ENCODE measurements at places on chromosomes 2 and 18. TPM values are rescaled to one million over a fixed set of nuclear protein-coding genes. Genes with fewer than 3 reads are reported as not detected.

Gene ADCY3
- total RNA-seq: 30.1 TPM

Gene VWA3B
- total RNA-seq: 0.58 TPM

Gene MREG
- 9.2 TPM for total RNA-seq

Gene CYP27C1
- total RNA-seq: 0.26 TPM

Gene ALLC
- total RNA-seq: 0.81 TPM

Gene RAB1A
- total RNA-seq: 139 TPM

Gene HOXD12
- not detected for total RNA-seq

Gene CHRNG
- not detected for total RNA-seq

Gene HNMT
- 92.7 TPM for total RNA-seq

Gene DSEL
- total RNA-seq: 12.7 TPM

Gene DNAJC5G
- not detected for total RNA-seq

Gene ICOS
- 0.98 TPM for total RNA-seq

Gene RTP5
- total RNA-seq: not detected

Gene FARSB
- 12.1 TPM for total RNA-seq

Gene RAB6C
- total RNA-seq: 0.23 TPM

Gene CFAP65
- total RNA-seq: 0.29 TPM

Gene ABCA12
- 0.03 TPM for total RNA-seq
